Temporal lobe (tissue), 4 donors: ENCODE measurements at places on chromosomes 11 and 22. TPM values are rescaled to one million over a fixed set of nuclear protein-coding genes. Genes with fewer than 3 reads are reported as not detected.

The SPDYC gene
- total RNA-seq = not detected

The SPI1 gene
- total RNA-seq = 1.7 TPM

The TOM1 gene
- total RNA-seq = 8.1 TPM

The MTA2 gene
- total RNA-seq = 83.6 TPM

The TNNT3 gene
- not detected for total RNA-seq
